ENCODE measurements at places on chromosomes 3 and 15.

DNA sequence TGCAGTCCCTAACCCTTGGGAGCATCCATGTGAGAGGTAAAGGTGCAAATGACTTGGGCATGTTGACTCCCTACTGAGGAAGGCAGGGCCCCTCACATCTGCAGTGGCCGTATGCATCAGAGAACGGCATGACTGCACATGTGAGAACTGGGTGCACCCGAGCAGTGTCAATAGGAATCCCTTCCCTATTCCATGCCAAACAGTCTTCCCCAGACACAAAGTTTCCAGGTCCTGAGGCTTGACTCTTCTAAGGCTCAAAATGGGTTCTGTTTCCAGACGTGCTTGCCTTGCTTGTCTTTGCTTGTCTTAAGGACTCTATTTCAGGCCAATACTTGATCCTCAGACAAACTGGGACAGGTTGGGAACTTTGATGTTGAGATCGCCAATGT lies 20.5 kb upstream of the ANPEP start:
- no peak for DNase-seq

- DNase-seq, result no peak
These were observed 709.4 kb upstream of the NR2F2 start for GRCh38 chr15:95620934-95621579.

- DNase-seq, result no peak
These were observed 172.0 kb upstream of the CD96 start for GRCh38 chr3:111369958-111370357.

- no peak for DNase-seq
These were observed 107.6 kb downstream of the OXNAD1 start for GRCh38 chr3:16372362-16373292.

DNA sequence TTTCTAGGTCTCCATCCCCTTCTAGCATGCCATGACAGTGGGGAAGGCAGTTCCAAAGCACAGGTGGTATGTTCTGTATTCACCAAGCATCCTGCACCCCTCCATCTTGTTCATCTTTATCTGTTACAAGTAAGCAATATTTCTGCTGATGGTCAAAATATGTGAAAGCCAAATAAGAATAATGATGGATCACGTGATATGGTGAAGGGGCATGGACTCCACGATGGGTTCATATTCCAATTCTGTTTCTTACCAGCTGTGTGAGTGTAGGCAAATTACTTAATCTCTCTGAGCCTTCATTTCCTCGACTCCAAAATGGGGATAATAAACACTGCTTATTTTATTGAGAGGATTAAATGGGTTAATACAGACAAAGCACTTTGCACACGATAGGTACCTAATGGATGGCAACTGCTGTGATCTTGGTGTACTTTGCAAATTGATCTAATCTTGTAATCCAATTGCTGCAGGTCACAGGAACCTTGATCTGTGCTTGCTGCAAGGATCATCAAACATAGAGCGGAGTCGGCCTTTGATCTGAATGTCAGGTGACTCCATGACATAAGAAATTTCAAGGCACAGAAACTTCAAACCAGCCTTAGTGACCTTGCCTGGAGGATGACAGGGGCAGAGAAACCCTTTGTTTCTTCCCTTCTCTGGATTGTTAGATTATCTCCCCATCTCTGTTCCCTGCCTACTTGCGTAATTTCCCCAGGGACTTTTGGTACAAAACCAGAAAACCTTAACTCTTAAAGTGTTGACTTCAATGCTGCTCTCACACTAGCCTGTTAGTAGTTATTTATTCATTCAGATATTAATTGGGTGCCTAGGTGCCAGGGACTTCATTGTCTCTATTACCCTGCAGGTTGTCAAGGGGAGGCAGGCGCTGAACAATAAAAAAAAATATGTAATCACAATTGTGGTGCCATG lies 25.8 kb downstream of the SIAH2 start:
- DNase-seq, result no peak

GRCh38 chr3:118884748-118885206 lies 149.9 kb downstream of the IGSF11 start:
- peak; percentile 7 for DNase-seq

- DNase-seq, result no peak
These were observed 3.5 kb downstream of the SLITRK3 start for GRCh38 chr3:165192610-165193192.

DNA sequence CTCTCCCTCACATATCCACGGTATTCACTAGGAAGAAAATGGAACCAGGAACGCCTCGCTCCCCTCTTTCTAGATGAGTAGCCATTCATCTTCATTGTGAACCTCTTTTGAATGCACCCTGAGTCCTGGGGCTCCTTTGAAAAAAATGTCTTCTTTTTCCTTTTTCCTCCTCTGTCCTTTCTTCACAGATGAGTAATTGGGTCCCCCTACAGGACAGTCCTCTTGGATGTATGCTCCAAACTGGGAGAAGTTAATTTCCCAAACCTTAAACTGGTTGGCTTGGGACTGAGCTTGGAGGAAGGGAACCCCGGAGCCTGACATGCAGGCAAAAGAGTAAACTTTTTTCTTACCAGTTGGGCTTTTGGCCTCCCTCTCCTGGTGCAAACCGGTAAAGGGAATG lies 108.8 kb downstream of the DPH6 start:
- DNase-seq, result no peak

GRCh38 chr3:22609139-22609538 lies 594.0 kb upstream of the UBE2E2 start:
- DNase-seq, result no peak

DNA sequence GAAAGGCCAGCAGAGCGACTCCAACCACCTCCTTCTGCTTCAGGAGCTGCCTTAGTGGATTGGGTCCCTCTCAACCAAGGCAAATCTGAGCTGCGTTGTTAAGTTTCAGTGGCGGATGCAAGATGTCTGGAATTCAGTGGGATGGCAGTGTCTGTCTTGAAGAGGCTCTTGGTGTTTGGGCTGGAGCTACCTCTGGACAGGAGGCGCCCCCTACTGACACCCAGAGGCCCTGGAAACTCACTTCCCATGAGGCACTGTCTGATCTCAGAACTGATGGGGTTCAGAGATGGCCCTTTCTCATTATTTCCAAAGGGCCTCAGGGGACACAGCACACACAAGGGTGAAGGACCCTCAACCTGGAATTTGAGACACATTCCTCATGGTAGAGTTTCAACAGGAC lies 6.0 kb upstream of the SLC28A1 start:
- DNase-seq, result peak; percentile 2

GRCh38 chr3:171192176-171192854 lies 165.8 kb upstream of the SLC2A2 start:
- no peak for DNase-seq

DNA sequence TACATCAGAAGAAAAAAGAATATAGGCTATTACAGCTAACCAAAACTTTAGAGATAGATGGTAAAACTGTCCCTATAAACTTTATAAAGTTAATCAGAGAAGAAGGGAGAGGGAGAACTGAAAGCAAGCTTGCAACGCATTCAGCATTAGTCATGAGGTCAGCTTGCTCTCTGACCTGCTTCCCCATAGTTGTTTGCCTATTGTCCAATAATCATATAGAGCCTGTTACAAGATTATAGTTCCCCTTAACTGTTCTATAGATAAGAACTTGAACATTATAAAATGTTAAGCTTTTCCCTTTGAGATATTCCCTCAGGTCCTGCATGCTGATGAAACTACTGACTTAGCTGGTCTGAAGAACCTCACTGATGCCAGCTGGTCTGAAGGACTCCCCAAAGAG lies 74.5 kb downstream of the CPNE4 start:
- no peak for DNase-seq

DNA sequence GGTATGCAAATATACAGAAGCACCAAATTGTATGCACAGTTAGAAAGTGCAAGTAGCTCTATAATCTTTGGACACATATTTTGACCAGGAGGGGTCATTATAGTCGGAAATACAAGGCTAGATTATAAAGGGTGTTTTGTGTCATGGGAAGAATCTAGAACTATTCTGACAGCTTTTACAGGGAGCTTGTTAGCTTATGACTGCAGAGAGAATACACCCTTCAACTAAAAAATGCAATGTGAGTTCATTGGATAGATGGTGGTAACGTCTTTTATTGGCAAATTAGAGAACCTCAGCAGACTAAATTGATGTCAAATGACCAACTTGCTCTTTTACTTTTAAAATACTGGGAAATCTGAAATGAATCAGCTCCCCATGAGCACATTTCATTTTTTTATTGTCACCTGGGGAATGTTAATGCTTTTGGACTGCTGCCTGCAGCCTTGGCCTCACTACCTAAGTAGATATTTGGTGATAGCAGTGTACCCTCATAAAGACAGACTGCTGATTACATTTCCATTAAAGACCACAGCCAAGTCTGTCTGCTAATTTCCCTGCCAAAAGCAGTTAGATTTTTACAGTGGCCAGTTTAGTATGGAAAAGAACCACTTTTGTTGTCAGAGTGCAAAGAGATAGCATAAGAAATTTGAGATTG lies 515.9 kb upstream of the DPPA4 start:
- DNase-seq, result no peak

- no peak for DNase-seq
These were observed 610 bp downstream of the LIPC start for GRCh38 chr15:58432401-58432800.

DNA sequence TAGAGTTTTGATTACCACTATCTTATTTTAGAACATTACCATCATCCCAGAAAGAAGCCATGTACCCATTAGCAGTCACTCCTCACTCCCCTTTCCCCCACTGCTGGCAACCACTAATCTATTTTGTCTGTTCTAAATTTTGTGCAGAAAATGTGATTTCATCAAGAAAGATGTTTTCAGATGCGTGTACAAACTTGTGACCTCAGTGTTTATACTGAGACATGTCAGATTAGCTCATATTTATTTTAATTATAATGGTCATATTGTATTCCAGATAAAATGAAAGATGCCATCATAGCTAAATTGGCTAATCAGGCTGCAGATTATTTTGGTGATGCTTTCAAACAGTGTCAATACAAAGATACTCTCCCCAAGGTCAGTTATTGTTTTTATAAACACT lies 27.8 kb downstream of the PDCD6IP start:
- no peak for DNase-seq

DNA sequence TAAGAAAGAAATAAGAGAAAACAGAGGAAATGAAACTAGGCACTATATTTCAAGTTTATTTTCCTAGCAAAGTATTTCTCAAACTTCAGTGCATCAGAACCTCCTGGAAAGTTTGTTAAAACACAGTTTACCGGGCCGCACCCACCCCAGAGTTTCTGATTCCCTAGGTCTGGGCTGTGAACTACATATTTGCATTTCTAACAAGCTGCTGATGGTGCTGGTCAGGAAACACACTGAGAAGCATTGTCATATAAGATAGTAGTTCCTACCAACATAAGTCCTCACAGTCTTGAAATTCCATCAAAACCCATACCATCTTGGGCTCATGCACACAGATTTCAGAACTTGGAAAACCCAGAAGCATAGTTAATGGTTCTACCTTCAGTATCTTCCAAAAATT lies 8.3 kb downstream of the SLC9A9 start:
- DNase-seq, result no peak

DNA sequence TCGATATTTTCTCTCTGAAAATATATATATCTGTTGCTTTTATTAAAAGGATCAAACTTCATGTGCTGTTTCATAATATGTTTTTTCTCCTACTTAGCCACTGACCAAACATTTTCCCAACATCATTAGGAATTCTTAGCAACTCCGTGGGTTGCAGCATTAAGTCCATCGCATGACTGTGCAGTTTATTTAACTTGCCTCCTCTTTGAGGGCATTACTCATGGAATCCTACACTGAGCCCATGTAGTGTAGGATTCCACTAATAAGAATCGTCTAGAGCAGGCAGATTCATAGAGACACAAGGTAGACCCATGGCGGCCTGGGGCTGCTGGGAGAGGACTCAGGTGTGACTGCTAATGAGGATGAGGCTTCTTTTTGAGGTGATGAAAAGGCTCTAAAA lies 49.3 kb downstream of the CMTM6 start:
- DNase-seq, result no peak

DNA sequence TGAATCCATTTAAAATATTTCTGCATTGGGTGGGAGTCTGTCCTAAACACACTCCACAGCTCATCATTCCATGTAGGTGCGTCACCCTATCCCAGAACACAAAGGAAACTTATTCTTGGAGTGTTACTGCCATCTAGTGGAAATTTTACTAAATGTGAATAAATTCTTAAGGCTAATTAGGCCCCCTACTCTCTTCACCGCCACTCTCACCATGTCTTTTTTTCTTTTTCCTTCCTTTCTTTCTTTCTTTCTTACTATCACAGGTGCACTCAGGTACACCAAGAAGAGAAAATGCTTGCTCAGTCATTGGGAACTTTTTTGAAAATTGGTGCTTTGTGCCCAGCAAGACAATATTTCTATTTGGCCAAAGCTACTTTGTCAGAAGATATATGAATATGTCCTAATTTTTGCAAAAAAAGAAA lies 26.4 kb upstream of the ATP8B4 start:
- no peak for DNase-seq

DNA sequence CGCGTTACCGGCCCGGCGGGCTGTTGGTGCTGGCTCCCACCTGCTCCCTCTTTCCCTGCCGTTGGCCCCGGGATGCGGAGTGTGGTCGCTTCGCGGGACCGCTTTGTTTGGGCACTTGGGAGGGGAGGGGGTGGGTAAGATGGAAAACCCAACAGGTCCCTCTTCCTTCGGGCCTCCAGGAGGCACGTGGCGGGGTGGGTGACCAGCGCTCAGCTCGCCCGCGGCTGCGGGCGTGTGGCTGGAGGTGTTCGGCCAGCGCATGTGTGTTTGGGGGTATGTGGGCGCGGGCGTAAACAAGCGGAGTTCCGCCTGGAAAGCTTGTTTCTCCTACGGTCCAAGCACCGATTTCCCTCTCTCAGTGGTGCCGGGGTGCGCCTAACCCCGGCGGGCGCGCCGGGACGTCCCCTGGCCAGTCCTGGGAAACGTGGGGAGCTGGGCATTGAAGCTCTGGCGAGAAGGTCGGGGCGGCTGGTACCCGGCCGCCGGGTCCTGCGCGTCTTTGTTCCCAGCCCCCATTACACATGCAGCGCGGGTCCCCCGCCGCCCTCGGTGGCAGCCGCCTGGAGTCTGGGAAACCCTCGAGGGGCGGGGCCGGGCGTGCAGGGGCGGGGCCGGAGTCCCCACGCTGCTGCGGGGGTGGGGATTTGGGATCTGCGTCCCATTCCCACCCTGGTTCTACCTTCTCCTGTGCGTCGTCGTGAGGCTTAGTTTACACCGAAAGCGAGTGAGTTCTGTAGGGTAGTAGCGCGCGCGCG lies 1.4 kb downstream of the ACVR2B start:
- DNase-seq, result peak; percentile 24

DNA sequence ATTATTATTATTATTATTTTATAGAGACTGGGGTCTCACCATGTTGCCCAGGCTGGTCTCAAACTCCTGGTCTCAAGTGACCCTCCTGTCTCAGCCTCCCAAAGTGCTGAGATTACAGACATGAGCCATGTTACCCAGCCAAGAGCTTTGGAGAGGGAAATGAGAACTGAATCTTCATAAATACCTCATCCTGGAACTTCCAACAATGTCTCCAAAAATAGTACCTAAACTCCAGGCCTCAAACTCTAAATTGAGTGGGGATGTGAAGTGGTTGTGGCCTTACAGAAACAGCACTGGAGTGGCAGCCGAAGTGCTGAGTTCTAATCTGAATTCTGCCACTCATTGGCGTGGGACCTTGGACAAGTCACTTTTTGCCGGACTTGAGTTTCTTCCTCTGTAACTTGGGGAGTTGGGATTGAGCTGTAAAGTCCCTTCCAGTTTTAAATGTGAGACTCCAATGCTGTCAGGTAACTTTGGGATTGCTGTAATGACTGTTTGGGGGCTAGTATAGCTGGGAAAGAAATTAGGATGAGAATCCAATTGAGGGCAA lies 10.0 kb upstream of the SRP14 start:
- DNase-seq, result no peak
